Erythroblast (primary cell): ENCODE measurements at places on chromosomes 2 and 18.

DNA sequence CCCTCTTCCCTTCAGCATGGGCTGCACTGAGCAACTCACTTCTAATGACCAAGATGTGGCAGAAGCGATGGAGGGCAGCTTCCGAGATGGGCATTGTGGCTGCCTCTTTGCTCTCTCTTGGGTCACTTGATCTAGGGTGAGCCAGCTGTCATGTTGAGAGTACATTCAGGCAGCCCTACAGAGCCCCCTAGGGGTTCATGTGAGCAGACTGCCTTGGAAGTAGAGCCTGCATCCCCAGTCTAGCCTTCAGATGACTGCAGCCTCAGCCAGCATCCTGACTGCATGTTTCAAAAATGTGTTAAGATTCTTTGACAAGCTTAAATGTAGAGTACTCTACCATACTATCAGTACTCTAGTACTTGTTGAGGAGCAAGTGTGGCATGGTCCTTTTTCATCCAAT lies 143.9 kb downstream of the NCK2 start:
- peak; percentile 4 for DNase-seq

- DNase-seq = no peak
Observed at GRCh38 chr2:231933916-231934401, 7.8 kb upstream of the NPPC start.

GRCh38 chr2:135320465-135321355 lies 210.3 kb downstream of the ZRANB3 start:
- no peak for DNase-seq

- no peak for DNase-seq
Observed at GRCh38 chr2:70503896-70504295, 49.7 kb downstream of the TGFA start.

- DNase-seq = no peak
Observed at GRCh38 chr2:44770221-44771195, 171.0 kb upstream of the SIX3 start.

GRCh38 chr18:686339-687111 lies 25.9 kb downstream of the ENOSF1 start:
- peak; percentile 55 for DNase-seq

GRCh38 chr2:228408529-228409227 lies 227.2 kb upstream of the SPHKAP start:
- DNase-seq = no peak

DNA sequence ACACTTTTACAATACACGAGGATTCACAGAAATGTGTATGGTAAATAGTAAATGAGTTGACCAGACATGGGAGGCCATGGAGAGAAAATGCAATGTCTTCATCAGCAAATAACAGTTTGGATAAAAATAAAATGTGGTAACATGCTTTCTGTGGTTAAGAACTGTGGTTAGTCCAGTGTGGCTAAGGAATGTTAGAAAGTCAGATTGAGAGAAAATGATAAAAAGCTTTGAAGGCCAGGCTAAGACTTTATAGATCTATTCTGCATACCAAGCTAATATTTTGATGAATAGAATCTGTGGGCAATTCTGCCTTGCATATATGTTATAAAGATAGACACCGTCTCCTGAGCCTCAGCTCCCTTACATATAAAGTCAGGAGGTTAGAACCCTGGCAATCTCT lies 215.9 kb downstream of the SOX11 start:
- no peak for DNase-seq

GRCh38 chr2:61928826-61929461 lies 23.5 kb downstream of the COMMD1 start:
- peak; percentile 64 for DNase-seq

GRCh38 chr2:71711133-71711855 lies 257.9 kb downstream of the DYSF start:
- DNase-seq = no peak

- no peak for DNase-seq
Observed at GRCh38 chr18:52219102-52219501, 120.9 kb upstream of the DCC start.

DNA sequence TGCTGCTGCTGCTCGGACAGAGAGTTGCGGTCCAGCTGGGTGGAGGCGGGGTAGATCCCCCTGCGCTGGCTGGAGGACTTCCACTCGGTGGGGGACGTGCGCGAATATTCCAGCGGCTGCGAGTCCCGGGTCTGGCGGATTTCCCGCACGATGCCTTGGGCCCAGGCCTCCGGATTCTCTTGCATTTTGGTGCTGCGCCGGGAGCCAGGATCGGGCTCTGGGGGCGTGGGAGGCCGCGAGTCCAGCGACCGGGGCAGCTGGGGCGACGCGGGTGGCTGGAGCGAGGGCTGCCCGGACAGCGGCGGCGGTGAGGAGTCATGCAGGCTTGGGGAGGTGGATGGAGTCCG lies 4.8 kb downstream of the NT5C1B start:
- no peak for DNase-seq

GRCh38 chr2:232974396-232974795 lies 38.7 kb downstream of the NGEF start:
- no peak for DNase-seq

- no peak for DNase-seq
Observed at GRCh38 chr2:84972207-84972783, 1.3 kb downstream of the KCMF1 start.

DNA sequence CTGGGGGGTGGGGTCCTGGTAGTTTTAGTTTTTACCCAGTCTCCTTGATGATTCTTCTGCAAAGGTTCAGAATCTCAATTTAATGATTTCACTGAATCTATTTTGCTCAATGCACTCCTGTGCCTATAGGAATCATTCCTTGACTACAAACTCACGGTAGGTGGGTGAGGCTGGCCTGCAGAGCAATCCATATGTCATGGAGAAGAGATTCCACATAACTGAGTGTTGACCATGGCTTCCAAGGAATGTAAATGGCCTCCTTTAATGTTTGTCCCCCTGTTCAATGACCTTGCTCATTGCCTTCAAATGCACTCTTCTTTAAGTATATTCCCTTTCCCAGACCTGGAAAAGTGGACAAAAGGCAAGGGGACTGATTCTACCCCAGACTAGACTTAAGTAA lies 12.5 kb downstream of the FAP start:
- DNase-seq = no peak
